Aorta (tissue), 5 donors: ENCODE measurements at places on chromosomes 2 and 18. TPM values are rescaled to one million over a fixed set of nuclear protein-coding genes. Genes with fewer than 3 reads are reported as not detected.

DNA sequence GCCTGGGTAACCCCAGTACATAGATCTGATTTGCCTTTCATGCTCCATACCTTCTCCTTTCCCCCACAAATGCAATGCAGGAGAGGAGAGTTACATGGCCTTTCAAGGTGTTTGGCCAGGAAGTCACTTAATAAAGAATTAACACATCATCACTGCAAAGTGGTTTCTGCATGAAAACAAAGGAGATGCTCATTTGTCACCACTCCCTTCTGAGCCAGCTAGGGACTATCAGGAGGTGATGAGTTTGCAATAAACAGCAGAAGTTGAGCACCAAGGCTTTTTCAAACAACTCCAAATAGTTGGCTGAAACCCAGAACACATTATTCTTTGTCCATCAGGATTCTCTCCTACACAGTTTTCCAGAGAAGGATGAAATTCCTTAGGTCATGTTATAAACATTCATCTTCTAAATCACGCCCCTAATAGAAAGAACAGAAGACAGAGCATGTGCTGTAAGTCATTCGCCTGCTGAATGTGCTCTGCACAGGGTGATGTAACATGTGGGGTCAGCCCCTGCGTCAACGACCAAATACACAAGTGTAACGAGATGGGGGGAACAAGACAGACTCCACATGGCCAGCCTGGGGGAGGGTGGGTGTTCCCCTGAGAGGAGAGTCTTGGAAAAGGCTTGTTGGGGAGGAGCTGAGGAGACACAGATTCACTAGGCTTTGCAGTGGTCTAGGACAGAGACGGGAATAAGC is 87.3 kb upstream of the RMDN2 start:
- H3K4me3 ChIP-seq = no peak overlapping the region
- no peaks in the 10 kb centered on the region for H3K27me3 ChIP-seq
- no peaks in the 10 kb centered on the region for H3K4me1 ChIP-seq
- DNase-seq = no peak
- H3K27ac ChIP-seq = no peak overlapping the region
- H3K36me3 ChIP-seq = no peaks in the 10 kb centered on the region

Gene HOXD10
- total RNA-seq = not detected

Gene GREB1
- total RNA-seq = 7.2 TPM

Gene CYP26B1
- total RNA-seq = 12.9 TPM

GRCh38 chr18:68916734-68917133 is 118.9 kb downstream of the CCDC102B start:
- H3K27me3 ChIP-seq = no peaks in the 10 kb centered on the region
- H3K27ac ChIP-seq = no peak overlapping the region
- H3K4me1 ChIP-seq = no peaks in the 10 kb centered on the region
- no peak overlapping the region for H3K4me3 ChIP-seq

- H3K27ac ChIP-seq = no peak overlapping the region
- H3K36me3 ChIP-seq = no peaks in the 10 kb centered on the region
- no peaks in the 10 kb centered on the region for H3K4me1 ChIP-seq
- no peaks in the 10 kb centered on the region for H3K27me3 ChIP-seq
- no peak overlapping the region for H3K4me3 ChIP-seq
These were observed 216.1 kb upstream of the SETBP1 start for GRCh38 chr18:44464398-44465180.
